ENCODE measurements at places on chromosomes 12 and 14.
A peak's percentile ranks its signal among the peaks of the same experiment; 100 is the strongest.

DNA sequence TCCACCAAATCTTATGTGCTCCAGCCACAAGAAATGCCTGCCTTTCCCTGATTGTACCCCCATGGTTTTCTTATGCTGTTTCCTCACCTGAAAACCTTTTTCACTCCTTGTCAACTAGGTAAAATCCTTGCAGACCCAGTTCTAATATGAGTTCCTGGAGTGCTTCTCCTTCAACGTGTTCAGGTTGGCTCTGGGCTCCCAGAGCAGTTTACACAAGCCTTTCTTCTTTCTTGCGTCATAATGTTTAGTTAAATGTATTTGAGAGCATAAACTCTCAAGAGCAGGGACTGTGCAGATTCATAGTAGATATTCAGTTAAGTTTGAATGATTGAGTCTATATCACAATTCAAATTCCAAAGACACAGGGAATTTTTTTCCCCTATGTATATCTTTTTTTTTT, 484.8 kb upstream of the CCDC196 start:
- no peak for DNase-seq

GRCh38 chr12:111598637-111599452, at the start of gene ATXN2:
ATXN2 (minus strand) TSS chr12:111599315; CDS start chr12:111599034, 281 bp downstream.
- DNase-seq = peak; percentile 57

GRCh38 chr14:60003991-60004390, 84.0 kb downstream of the LRRC9 start:
- no peak for DNase-seq

GRCh38 chr14:64960762-64961276, 11.3 kb downstream of the RAB15 start:
- no peak for DNase-seq

- DNase-seq = no peak
These were observed 60.5 kb downstream of the ERGIC2 start for GRCh38 chr12:29320295-29321085.

DNA sequence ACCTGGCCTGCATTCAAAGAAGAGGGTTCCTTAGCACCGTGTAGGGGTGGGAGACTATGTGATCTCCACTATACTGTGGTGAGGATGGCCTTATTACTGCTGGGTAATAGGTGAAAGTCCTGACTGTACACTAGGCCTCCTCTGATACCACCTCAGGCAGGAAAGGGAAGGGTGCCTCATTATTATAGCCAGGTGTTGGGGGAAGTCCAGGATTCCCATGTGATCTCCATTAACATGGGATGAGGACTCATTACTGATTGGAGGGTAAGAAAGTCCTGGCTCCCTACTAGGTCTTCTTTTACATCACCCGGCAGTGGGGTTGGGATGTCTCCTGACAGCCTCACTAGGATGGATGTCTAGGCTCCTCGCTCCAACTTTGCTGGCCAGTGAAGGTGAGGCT, 252.1 kb downstream of the LRIG3 start:
- no peak for DNase-seq

DNA sequence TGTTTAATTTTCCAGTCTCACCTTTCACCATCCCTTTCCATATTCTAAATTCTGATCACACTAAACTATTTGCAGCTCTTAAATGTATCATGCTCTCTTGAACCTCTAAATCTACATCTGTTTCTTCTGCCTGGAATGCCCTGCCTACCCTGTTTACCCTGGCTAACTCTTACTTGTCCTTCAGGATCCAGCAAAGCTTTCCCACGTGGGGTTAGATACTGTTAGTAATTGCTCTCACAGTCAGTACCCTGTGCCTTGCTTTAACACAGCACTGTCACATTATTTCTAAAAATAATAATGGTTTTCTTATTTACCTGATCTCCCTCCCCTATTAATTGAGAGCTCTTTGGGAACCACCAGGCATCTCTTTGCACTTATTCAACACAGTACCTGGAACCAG, 333.0 kb downstream of the CEP128 start:
- no peak for DNase-seq

DNA sequence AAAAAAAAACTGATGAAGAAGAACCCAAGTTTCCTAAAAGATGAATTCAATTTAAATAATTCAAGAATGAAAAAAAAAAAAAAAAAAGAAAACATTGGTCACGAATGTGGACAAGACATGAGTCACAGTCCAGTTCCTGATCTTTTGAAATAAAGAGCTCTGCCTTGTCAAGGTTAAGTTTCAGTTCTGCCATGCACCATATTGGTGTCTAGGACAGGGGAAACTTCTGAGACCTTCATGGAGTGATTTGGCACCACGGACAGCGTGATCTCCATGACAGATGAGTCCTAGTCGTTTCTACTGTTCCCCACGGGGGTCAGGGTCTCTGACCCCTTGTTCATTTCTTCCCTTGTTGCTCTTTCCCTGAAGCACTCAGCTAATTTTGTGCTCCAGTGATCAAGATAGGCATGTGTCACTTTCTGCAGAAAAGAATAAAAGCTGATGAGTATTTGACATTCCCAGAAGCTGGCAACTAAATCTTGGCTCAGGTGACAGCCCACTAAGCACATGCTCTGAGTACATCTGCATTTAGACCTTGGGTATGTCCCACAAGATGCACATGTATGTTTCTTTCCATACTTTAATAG, 1159.7 kb downstream of the BCL11B start:
- no peak for DNase-seq

DNA sequence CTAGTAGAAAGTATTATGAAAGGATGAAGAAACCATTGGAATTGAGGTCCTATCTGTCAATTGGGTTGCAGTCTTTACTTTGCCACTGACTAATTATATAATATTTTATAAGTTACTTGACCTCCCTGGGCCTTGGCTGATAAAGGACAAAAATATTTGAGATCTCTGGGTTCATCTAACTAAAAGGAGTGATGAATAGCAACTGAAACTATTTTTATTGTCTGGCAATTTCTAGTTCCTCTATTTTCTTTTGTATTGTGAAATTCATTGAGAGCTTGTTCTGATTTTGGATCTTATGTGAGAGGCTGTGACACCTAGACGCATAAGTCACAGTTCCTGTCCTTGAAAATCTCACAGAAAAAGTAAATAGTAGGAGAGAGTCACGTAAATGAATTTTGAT, 415.7 kb upstream of the ATP2B1 start:
- DNase-seq = no peak

GRCh38 chr12:52649066-52649465, 2.9 kb downstream of the KRT2 start:
- no peak for DNase-seq

GRCh38 chr14:25841226-25841625, 756.6 kb downstream of the NOVA1 start:
- no peak for DNase-seq

- no peak for DNase-seq
These were observed 902 bp downstream of the EML5 start for GRCh38 chr14:88791629-88792472.

DNA sequence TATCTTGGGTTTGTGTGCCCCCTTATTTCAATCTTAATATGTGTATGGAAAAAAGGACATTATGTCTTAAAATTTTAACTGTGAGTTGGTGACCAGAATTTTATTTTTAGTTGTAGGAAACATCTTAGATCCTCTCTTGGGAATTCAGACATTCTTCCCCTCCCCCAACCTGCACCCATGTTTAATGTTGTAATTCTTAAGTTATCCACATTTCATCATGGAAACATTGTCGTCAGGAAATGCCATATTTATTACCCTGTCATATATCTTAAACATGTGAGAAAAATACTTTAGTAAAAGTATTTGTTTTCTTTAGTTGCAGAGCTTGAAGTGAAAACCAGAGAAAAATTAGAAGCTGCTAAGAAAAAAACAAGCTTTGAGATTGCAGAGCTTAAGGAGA, 30.3 kb downstream of the YEATS4 start:
- no peak for DNase-seq

- no peak for DNase-seq
These were observed 74.5 kb downstream of the LRRC74A start for GRCh38 chr14:76900682-76901081.

GRCh38 chr14:23062002-23062401, 4.7 kb upstream of the CDH24 start:
- DNase-seq = no peak

- no peak for DNase-seq
These were observed 35.4 kb downstream of the SPTSSA start for GRCh38 chr14:34426313-34427295.

GRCh38 chr12:6638305-6638704, 2.5 kb upstream of the LPAR5 start:
- DNase-seq = no peak

GRCh38 chr12:53984901-53985691, at the start of gene HOXC10:
HOXC10 (plus strand) TSS chr12:53985146; CDS start chr12:53985260, 114 bp downstream.
- DNase-seq = peak; percentile 29

DNA sequence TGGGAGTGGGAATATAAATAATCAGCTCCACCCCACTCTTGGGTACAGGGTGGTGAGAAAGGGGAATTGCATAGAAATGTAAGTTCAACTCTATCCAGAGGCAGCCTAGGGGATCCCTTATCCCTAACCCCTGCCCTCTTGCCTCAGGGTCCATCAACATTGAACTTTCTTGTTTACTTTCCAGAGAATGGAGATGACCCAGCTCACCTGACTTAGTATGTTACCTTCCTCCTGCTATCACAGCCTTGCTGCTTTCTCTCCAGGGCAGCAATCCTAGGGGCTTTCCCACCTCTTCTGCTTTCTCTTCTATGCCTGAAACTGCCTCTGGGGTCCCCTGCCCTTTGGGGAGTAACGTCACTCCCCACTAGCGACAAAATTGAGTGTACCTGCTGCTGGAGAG, 2.7 kb downstream of the LRP1 start:
- no peak for DNase-seq

- DNase-seq = no peak
These were observed 52.7 kb downstream of the FAM222A start for GRCh38 chr12:109766251-109766778.

- DNase-seq = no peak
These were observed 152.7 kb downstream of the GXYLT1 start for GRCh38 chr12:41992022-41992421.

- DNase-seq = no peak
These were observed 144.1 kb upstream of the AMIGO2 start for GRCh38 chr12:47223848-47224213.

GRCh38 chr12:12249216-12250050, 17.4 kb downstream of the LRP6 start:
- DNase-seq = no peak

DNA sequence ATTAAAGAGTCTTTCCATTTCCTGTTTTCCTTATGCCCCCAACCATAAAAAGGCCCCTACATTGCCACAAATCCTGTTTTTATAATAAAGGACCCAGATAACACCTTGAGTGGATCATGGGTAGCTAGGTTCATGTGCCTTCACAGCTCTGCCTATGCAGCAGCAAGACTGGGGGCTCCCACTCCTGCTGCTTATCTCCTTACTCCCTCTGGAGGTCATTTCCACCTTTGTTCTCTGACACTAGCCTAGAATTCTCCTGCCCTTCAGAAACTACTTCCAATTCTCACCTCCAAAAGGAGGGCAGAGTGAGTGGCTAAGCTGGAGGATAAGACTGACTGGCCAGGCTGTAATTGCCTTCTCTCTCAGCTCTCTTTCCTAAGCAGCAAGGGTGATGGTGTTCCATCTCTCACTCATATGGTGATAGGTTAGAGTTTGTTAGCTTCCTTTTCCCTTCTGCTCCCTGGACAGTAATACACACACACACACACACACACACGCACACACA, 20.0 kb upstream of the STAC3 start:
- no peak for DNase-seq

DNA sequence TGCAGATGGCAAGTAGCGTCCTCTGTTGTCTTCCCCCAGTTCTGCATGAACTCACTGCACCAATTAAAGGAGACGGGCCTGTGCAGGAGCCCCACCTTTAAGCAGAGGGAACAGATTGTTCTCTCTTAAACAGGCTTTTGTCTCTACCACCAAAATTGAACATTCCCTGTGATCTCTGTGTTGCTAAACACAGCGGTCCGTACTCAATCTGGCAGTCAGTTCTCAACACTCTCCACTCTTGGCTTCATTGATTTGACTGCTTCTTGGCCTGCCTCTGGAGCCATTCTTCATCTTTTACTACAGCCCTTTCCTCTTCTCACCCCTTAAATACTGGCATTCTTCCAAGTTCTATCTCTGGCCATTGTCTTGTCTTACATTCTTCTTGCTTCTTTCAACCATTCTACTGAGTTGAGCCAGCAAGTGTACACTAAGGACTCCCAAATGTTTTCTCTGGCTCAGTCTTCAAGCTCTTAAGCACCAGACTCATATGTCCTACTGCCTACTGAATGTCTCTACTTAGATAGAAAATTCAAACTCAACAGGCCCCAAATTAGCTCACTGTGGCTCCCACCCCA, 8.0 kb upstream of the NT5DC3 start:
- DNase-seq = no peak

GRCh38 chr12:117365049-117365616, 3.7 kb upstream of the NOS1 start:
- DNase-seq = no peak

DNA sequence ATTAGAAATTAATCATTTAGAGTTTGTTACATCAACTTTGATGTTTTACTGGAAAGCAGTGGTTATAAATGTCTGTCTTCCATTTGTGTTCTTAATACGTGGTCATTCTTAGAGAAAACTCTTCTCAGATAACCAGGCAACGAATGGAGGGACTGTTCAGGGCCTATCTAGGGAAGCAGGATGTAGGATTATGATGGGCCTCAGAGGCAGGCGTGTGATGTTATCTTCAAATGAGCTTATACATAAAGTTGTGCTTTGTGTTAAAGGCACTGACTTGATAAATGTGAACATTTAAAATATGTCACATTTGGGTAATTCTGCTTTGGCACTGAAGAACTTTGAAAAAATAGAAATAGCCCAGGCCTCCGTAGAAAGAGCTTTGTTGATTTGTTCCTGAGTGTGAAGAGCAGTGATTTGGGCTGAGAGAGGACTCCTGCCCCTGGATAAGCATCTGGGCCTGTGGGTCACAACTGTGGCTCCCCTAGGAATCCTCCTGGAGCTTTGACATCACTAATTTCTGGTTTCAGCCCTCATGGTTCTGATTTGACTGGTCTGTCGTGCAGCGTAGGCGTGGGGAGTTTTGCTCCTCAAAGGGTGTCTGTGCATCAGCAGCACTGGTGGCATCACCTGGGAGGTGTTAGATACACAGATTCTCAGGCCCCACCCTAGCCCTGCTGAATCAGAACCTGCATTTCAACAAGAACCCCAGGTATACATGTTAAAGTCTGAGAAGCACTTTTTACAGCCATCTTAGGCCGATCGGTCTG, 55.4 kb downstream of the SAMD4A start:
- DNase-seq = no peak
